ENCODE measurements at places on chromosomes 7 and 10.
A peak's percentile ranks its signal among the peaks of the same experiment; 100 is the strongest.

- no peak for DNase-seq
Measured at GRCh38 chr7:140153666-140154161, 23.1 kb downstream of the KDM7A start.

DNA sequence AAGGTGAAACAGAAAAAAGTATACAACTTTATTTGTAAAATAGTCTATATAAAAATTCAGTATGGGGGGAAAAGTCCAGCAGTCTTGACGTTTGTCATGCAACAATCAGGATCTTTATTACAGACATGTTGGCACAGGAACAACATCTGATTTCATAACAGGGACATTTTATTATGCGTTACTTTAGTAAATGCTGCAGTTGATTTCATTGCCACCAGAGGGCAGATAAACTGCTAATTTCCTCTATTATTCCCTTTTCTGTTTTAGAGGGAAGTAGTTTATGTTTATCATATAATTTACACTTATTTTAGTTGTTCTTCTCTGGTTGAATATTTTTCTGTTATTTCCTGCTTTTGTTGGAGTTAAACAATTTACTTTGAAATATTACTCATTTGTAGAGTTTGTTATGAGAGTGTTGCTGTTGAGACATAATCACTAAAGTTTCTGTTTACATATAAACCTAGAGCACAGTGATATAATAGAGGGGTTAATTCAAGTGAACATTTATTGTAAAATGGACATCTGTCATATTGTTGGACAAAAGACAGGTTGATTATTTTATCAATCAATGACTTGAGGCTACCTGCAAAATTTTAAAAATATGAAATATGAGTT, 3.3 kb downstream of the PLXDC2 start:
- peak; percentile 26 for DNase-seq

DNA sequence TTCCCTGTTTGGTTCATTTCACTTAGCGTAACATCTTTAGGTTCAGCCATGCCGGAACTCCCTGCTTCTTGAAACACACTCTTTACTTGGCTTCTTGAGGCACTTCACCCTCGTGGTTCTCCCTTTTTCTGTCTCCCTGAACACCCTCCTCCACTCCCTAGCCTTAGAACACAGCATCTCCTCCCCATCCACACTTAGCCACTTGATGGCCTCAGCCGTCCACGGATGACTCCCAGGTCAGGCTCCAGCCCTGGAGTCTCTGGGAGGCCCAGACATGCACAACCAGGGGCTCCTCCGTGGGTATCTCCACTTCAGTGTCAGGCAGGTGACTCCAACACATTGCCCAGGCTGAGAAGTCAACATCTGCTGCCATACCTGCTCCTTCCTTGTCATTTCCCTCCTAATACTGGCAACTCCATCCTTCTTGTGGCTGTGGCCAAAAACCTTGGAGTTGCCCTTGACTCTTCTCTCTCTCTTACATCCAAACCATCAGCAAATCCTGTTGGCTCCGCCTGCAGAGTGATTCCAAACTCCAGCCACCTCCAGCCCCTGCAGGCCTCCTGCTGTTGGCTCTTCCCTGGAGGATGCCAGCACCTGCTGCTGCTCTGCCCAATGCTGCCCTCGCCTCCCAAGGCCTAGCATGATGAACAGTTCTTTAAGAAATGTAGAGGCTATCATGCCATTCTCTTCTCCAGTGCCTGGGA, 8.4 kb upstream of the INMT start:
- peak; percentile 76 for DNase-seq

GRCh38 chr7:11343818-11344413, 370.2 kb downstream of the PHF14 start:
- peak; percentile 0 for DNase-seq

DNA sequence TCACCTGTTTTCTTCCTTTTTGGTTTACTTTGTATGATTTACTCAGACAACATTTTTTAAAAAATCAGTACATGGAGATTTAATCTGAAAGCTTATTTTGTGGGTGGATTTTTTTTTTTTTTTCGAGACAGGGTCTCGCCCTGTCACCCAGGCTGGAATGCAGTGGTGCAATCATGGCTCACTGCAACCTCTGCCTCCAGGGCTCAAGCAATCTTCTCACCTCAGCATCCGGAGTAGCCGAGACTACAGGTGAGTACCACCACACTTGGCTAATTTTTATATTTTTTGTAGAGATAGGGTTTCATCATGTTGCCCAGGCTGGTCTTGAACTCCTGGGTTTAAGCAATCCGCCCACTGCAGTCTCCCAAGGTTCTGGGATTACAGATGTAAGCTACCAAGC, 2.5 kb downstream of the GSTO1 start:
- DNase-seq, result no peak

DNA sequence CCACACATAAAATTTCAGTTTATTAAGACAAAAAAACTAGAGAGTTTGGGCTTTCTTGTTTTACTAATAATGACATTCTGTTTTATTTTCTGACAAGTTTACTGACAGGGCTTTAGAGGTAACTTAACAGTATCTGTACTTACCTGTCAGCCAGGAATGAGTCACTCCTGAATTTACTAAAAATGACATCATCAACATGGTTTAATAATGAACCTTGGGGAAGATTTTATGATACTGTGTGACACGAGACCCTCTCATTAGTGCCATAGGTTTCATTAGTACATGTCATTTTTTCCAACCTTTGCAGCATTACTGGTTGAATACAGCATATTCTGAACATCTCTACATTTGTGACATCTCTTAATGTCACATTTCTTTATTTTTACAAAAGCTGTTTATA, 131.1 kb downstream of the KCND2 start:
- DNase-seq, result no peak

- no peak for DNase-seq
Measured at GRCh38 chr10:111756217-111757061, 427.1 kb downstream of the GPAM start.

DNA sequence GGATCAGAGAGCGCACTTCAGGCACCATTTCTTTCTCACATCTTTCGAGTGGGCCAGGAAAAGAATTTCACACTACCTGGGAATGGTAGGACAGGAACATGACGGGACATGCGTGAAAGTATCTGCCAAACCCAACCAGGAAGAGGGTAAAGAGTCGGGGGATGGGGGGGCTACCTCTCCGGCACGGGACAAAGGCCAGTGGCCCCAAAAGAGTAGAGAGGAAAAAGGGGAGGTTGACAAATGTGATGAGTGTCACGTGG, 830 bp upstream of the BEND7 start:
- no peak for DNase-seq

- no peak for DNase-seq
Measured at GRCh38 chr10:1061930-1062774, 6.0 kb downstream of the WDR37 start.

DNA sequence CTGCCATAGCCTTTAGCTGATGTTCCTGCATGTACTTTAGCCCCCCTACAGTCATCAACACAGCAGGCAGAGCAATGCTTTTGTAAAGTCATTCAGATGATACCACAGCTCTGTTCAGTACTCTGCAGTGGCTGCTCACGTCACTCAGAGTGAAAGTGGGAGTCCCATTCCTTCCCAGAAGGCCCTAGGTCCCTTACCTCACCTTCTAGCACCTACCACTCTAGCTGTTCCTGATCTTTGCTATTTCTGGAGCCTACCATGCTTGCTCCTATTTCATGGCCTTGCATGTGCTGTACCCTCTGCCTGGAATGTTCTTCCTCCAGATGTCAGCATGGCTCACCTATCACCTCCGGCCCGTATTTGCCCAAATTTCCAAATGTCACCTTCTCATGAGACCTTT, 94.4 kb upstream of the PRR15 start:
- DNase-seq, result no peak

- DNase-seq, result no peak
Measured at GRCh38 chr10:97263971-97264370, 28.5 kb downstream of the ARHGAP19 start.

- no peak for DNase-seq
Measured at GRCh38 chr10:64014281-64014680, 493.1 kb downstream of the REEP3 start.

DNA sequence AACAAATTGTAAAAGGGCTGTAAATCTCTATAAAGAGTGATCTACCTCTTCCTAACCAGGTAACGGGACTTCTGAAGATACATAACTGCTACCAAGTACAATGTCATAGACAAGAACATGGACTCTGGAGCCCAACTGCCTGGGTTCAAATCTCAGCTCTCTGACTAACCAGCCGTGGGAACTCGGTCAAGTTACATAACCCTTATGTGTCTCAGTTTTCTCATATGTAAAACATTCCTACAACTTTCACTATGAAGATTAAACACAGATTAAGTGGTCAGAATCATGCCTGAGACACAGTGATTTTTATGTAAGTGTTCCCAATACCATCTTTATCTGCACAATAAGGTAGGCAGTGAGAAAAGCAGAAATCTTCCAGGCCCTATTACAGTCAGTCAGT, 52.6 kb downstream of the ITGB1 start:
- no peak for DNase-seq

DNA sequence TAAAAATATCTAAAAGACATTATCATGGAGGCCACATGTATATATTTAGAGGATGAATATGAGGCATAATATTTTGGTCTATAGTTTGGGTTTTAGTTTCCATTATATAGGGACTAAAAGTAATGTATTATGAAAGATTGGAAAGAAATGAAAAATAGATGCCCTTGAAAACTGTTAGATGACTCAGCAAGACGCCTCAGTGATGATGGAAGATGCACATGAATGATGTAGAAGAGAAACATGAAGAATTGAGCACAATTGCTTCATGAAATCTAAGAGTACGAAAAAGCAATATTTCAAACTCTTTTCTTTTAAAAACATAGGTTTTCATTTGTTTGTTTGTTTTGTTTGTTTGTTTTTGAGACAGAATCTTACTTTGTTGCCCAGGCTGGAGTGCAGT, 89.8 kb downstream of the ARL4A start:
- DNase-seq, result no peak

GRCh38 chr7:13031468-13031867, 344.0 kb downstream of the ARL4A start:
- no peak for DNase-seq

DNA sequence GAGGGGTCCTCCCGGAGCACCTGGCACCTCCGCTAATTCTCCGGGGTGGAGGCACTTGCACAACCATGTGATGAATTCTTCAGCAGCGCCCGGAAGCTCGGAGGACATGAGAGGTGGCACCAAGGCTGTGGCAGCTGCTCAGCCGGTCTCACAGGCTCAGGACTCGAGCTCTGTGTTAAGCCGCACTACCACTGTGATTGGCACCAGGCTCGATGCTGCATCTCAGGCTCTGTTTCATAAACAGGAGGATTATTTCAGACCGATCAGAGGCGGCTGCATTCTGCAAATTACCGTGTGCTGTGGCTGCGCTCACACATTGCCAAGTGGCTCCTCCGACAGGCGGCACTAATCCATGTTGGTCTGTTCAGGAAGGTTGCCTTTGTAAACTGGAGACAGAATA, 495.2 kb downstream of the DNAJB6 start:
- DNase-seq, result no peak

DNA sequence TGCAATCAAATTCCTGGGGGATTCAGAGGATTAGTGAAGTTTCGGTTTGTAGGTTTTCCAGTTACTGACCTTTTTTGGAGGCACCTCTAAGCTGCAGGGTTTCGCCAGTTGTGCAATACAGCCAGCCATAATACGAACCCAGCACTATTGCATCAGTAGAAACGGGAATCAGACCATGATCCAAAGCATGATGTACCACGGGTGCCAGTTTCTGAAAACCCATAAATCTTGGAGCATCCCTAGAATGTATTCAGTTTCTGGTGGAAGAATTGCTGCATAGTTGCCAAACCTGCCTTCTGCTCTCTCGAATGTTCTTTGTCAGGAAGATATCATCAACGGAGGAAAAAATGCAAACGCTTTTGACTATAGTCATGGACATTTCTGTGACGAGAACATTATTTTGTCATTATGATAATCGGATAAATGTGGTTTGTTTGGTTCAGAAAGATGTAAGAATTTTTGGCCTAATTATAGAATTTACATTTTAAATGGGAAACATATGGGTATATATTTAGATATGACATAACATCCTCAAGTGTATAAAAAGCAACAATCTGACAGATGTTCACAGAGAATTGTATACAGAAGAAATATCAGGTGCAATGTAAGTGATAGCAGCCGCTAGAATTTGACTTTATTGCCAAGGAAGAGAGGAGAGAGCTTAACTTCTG, 186.2 kb upstream of the PRKCQ start:
- no peak for DNase-seq

- DNase-seq, result no peak
Measured at GRCh38 chr7:89265631-89266030, 470.1 kb upstream of the TEX47 start.

DNA sequence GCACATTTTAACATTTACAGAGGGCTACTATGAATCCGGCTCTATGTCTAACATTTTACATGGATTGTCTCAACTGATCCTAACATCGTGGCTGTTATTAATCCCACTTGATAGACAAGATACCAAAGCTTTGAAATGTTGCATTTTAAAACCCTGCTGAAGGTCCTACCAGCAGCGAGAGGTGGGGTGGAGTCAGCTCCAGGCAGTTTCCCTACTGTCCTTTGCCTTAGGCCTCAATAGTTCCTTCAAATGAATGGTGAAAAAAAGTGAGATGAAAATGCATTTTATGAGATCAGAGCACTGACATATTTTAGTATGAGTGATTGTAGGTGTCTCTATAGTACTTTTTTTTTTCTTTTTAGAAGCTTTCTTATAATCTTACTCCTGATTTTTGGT, 26.6 kb downstream of the BAIAP2L1 start:
- DNase-seq, result no peak

GRCh38 chr7:99562832-99563231, 4.4 kb downstream of the ZNF655 start:
- peak; percentile 94 for DNase-seq

DNA sequence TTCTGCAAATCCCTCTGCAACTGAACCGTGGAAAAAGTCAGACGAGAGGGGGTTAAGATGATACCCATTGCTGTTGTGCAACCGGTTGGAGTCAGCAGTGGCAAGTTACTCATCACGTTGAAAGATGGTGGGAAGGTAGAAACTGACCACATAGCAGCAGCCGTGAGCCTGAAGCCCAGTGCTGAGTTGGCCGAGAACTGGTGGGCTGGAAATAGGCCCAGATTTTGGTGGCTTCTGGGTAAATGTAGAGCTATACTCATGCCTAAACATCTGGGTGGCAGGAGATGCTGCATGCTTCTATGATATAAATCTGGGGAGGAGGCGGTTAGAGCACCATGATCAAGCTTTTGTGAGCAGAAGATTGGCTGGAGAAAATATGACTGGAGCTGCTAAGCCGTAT, 78.6 kb downstream of the ARL5B start:
- DNase-seq, result no peak

DNA sequence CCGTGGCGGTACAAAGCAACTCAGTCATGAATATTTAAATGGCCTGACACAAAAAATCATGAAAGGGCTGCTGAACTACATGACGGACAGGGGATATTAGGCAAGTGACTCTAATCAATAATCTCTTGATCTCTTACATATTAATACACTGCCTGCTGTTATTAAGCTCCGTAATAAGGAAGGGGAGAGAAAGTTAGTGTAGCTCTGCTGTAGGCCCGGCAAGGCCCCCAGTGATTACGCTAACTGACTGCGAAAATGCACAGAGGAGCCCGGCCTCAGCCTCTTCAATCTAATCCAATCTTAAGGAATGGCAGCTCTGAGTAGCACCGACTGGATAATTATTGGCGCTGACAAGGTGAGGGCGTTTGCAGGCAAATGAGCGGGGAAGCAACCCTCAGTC, 583.5 kb upstream of the MKI67 start:
- DNase-seq, result no peak

GRCh38 chr10:77244286-77244685, 393.3 kb downstream of the KCNMA1 start:
- no peak for DNase-seq

GRCh38 chr10:5525561-5526341, 990 bp downstream of the CALML3 start:
- no peak for DNase-seq

All from hepatic stellate cell (primary cell).